ENCODE measurements at places on chromosomes 13 and 19.

- no peak for DNase-seq
Measured at GRCh38 chr19:3851254-3852176, 17.3 kb downstream of the ZFR2 start.

- DNase-seq = no peak
Measured at GRCh38 chr13:112708560-112709240, 18.9 kb downstream of the ATP11A start.

- DNase-seq = no peak
Measured at GRCh38 chr13:76837801-76838200, 48.4 kb downstream of the KCTD12 start.

GRCh38 chr13:23861310-23861709 lies 27.9 kb downstream of the MIPEP start:
- DNase-seq = no peak

DNA sequence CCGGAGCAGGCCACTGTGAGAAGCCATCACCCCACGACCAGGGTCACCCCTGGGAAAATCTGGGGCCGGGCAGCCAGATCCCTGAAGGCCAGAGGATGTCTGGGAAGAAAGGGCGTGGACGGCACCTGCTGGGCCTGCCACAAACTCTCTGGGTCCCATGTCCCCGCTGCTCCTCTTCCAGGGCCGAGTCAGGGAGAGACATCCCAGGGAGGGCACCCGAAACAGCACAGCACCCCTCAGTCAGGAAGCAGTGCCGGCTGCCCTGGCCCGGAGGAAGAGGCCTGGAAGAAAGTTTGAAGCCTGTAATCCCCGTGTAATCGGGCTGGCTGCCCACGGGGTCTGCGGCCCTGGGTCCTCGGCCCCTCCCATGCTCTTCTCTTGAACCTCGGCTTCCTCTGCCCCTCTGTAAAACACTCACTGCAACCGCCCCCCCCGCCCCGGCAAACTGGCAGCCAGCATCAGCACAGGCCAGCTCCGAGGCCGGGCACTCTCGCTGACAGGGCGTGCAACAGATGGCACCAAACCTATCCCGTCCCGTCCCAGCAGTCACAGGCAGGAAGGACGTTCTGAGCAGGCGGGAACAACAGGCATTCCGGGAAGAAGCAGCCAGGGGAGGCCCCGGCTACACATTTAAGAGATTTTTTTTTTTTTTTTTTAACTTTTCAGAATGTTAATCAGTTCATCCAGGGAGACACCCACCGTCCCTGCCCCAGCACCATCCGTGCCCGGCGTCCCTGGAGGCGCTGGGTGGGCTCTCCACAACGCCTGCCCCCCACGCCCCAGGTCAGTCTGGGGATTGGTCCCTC lies 1.5 kb downstream of the SBNO2 start:
- no peak for DNase-seq

- DNase-seq = peak; percentile 74
Measured at GRCh38 chr19:2636897-2637683, 65.4 kb downstream of the GNG7 start.

DNA sequence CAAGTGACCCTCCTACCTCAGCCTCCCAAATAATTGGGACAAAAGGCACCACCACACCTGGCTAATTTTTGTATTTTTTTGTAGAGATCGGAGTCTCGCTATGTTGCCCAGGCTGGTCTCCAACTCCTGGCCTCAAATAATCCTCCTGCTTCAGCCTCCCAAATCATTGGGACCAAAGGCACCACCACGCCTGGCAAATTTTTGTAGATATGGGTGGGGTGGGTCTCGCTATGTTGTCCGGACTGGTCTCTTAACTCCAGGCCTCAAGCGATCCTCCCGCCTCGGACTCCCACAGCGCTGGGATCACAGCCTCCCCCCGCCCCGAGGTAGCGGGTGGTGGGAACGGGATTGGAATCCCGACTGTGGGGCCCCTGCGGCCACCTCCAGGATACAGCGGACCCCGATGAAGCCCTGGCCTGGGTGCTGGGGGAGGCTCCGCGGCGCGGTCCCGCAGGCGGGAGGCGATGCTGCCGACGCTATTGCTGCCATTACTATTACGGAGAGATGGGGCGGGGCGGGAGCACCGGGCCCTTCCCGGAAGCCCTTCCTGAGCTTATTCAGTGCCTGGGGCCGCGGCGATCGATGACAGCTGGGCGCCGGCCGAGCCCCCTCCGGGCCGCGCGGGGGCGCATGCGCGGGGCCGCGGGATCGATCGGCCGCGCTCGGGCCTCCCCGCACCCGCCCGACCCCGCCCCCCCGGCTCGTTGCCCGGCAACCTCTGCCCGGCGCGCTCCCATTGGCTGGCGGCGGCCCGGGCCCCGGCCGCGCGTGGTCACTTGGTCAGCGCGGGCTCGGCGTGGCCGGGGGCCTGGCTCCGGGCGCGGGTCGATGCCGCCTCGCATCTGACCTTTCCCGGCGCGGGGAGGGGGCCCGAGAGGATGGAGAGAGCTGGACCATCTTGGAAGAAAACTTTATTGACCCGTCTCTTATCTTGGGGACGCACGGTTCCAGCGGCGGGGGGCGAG lies 27.9 kb upstream of the ONECUT3 start:
- peak; percentile 52 for DNase-seq

DNA sequence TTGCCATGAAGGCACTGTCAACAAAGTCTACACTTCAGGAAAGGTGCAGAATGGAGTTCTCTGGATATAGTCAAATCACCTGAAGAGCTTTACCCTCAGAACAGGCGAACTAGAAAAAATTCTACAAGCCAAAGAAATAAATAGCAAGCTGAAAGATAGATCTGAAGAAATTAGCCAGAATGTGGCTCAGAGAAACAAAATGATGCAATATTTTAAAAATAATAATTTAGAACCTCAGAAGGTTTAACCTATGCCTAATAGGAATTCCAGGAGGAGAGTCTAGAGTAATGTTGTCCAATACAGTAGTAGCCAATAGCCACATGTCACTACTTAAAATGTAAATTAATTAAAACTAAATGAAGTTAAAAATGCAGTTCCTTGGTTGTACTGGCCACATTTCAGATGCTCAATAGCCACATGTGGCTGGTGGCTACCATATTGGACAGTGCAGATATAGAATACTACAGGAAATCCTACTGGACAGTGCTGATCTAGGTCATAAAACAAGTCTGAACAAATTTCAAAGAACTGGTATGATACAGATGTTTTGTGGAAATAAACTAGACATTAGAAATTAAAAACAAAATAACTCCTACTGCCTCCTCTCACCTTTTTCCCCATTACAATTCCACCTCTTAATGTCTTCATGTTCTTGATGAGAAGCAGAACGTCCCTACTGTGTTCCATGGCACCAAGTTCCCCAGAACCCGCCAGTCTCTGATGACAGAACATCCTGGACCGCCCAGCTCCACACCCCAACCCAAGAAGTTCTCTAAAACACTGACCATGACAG lies 679 bp upstream of the CDADC1 start:
- DNase-seq = no peak

DNA sequence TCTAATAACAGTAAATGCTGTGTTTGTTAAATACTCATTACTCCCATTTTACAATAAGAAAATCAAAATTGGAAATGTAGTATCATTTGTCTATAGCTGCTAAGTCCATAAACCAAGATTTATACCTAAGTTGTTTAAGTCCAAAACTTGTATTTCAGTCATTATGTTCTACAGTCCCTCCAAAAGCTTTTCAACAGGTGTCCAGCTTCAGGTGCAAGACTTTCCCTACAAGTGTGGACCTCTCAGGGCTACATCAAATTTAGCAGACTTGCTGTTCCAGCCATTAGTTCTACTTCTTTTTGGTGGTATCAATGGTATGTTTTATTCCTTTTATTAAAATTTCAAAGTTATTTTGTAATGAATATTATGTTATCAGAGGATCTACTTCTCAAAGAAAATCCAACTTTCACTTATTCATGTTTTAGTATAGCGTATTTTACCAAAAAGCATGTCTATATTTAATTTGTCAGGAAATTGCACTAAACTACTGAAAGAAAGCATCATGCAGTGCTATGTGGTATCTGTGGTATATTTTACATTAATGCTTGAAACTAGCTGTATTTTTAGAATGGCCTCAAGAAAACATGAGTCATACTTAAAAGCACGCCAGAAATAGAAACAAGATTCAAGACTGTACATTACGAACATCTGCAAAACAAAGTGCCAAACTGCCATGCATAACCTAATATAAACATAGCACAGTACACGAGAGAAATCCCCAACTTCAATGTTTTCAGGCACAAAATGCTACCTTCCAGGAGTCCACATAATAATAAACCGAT lies 44.5 kb downstream of the VWA8 start:
- peak; percentile 40 for DNase-seq

- DNase-seq = no peak
Measured at GRCh38 chr13:77836423-77836822, 82.2 kb downstream of the EDNRB start.

DNA sequence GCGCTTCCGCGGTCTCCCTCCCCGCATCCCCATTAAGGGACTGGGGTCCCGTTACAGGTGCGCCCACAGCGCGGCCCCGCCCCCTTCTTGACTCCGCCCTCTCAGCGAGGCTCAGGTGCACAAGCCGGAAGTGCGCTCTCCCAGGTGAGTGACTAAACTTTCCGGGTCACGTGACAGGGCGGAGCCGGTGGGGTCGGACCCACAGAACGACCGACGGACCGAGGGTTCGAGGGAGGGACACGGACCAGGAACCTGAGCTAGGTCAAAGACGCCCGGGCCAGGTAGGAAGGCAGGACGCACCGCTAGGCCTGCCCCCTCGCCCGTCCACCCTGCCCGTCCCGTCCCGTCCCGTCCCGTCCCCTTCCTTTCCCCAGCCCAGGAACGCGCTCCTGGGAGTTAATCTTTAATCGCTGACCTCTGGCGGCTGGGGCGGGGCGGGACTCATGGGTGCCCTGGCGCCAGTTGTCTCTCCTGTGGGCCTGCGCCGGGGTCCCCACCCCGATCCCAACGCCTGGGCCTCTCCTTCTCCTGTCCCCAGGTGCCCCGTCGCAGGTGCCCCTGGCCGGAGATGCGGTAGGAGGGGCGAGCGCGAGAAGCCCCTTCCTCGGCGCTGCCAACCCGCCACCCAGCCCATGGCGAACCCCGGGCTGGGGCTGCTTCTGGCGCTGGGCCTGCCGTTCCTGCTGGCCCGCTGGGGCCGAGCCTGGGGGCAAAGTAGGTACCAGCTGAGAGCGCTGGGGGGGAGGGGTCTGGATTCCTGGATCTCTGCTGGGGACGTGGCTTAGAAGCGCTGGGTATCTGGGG lies at the start of gene CRB3:
Gene CRB3, plus strand, starts transcription at position 202 of the 804 bp plus-strand sequence. Its CDS starts 431 bp downstream, at position 633.
- DNase-seq = peak; percentile 70

DNA sequence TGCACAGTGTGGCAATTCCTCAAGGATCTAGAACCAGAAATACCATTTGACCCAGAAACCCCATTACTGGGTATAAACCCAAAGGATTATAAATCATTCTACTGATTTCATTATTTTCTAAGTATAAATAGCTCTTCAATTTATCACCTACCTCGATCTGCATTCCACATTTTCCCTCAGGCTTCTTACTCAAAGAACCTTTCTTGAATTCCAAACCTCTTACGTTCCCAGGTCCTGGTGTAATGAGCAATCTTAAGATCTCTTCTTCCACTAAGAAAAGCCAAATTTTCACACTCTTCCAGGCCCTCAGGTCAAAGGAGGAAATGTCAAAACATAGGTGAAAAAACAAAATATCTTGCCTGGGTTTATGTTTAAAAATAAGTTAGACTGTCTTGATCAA lies 237.3 kb upstream of the GPC6 start:
- DNase-seq = no peak

DNA sequence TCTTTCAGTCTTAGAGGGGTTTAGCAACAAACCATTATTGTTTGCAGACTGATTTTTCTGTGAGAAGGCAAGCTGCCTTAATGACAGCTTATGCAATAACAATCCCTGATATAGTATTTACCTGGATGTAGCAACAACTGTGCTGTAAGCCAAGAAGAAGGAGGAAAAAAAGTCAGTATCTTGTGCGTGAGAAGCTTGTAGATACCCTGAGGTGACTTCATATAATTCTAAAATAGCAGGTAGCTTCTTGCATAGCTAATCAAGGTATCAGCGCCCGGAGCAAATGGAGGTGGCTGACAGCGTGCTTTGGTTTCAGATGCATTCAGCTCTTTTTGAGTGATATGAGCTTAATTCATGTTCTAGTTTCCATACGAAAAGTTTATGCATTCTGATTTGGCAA lies 309.8 kb downstream of the KLF5 start:
- no peak for DNase-seq

DNA sequence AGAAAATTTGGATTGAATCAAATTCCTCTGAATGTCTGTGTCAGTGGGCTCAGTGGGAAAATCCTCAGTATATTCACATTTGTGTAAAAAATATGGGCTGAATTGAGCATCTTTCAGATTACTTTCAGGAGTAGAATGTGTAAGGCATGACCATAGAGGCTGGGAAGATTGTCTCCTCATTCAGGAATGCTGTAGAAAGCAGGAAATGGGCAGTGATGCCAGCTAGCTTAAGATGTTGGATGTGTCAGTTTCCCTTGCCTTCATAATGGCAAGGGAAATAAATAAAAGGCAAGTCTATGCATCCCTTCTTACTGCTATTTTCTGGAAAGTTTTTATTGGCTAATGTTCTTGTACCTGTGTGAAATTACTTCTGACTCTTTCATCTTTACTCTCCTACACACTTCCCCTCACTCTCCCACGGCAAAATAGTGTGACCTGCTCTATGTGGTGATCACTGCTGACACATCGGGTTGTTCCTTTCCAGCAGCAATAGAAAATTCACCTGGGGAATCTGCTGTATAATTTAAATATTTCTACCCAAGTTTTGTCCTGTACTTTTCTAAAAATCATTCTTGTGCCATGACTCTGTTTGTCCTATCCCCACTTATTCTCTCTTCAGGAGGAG lies 103.2 kb downstream of the LMO7 start:
- DNase-seq = no peak

- no peak for DNase-seq
Measured at GRCh38 chr13:109728791-109729731, 57.3 kb downstream of the IRS2 start.

DNA sequence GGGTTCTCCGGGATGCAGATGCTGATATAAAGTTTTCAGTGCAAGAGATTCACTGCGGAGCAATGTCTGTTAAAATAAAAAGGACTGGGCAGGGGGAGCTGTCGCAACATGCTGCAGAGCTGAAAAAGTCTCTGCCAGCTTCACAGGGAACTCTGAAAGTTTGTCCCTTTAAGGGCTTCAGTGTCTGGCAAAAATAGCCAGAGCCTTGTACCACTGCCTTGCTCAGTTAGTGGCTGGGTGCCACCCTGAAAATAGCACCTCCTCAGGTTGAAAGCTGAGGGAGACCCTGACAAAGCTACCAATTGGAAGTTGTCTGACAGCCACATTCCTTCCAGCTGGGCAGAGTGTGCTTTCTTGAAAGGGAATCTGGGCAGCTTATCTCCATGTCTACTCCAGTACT lies 3.0 kb upstream of the NDFIP2 start:
- DNase-seq = no peak

GRCh38 chr19:46239193-46240024 lies 9.9 kb downstream of the IGFL1 start:
- no peak for DNase-seq

DNA sequence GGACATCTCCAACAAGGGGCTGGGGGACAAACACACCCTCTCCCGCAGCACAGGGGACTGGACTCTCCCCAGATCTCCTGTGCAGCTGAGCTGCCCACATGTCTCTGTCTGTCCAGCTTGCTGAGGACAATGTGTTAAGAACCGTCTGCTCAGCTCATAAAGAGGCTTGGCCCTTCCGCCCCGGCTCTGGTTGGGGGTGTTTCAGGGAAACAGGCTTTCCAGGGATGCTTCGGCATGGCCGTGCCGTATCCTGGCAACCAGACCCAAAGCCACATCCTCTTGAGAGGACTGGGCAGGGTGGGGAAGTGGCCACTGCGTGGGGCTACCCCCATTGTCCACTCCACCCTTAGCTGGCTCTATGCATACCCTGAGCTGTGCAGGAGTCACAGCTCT lies 41.1 kb upstream of the CHST8 start:
- DNase-seq = no peak

- no peak for DNase-seq
Measured at GRCh38 chr19:48175578-48175977, 5.1 kb downstream of the ZSWIM9 start.
